ENCODE measurements at places on chromosomes 6 and 20. TPM values are rescaled to one million over a fixed set of nuclear protein-coding genes. Genes with fewer than 3 reads are reported as not detected.
A peak's percentile ranks its signal among the peaks of the same experiment; 100 is the strongest.

- no peak for DNase-seq
- H3K36me3 ChIP-seq = no peaks in the 10 kb centered on the region
- H3K4me3 ChIP-seq = no peak overlapping the region
- H3K4me1 ChIP-seq = no peaks in the 10 kb centered on the region
- no peak overlapping the region for H3K27ac ChIP-seq
- H3K27me3 ChIP-seq = peaks cover 2% of the 10 kb centered on the region
These were observed 18.8 kb downstream of the RIPOR3 start for GRCh38 chr20:50672400-50673145.

CST2 gene
- not detected for total RNA-seq

PLCB4 gene
- not detected for total RNA-seq

ATRN gene
- total RNA-seq = 11.5 TPM

- peaks cover 37% of the 10 kb centered on the region for H3K27me3 ChIP-seq
- H3K4me1 ChIP-seq = peaks cover 8% of the 10 kb centered on the region
- H3K27ac ChIP-seq = no peak overlapping the region
- no peaks in the 10 kb centered on the region for H3K36me3 ChIP-seq
- H3K4me3 ChIP-seq = peak overlapping the region; percentile 56
These were observed 8.8 kb downstream of the DUSP15 start for GRCh38 chr20:31861385-31862156.

VSTM2L gene
- total RNA-seq = 0.23 TPM

DUSP15 gene
- not detected for total RNA-seq

GRCh38 chr6:32436186-32436585 is 3.5 kb upstream of the HLA-DRA start:
- no peak overlapping the region for H3K27ac ChIP-seq
- H3K4me3 ChIP-seq = no peak overlapping the region
- H3K27me3 ChIP-seq = peaks cover 31% of the 10 kb centered on the region
- no peak for DNase-seq
- H3K4me1 ChIP-seq = peaks cover 17% of the 10 kb centered on the region

PROCR gene
- 0.64 TPM for total RNA-seq

DNA sequence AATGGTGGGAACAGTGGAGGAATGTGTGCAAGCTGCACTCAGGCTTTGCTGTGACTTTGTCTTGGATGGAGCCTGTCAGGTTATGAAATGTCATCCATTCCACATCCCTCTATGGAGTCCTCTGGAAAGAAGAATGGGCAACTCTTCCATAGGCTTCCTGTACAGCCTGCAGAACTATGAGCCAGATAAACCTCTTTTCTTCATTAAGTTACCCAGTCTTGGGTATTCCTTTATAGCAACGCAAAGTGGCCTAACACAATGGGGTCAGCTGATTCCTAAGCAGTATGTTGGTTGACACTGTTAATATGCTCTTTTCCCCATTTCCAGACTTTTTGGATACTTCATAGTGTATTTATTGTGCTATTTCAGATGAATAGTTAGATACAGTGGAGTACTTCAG is 75.8 kb upstream of the IYD start:
- H3K27me3 ChIP-seq = peaks cover 9% of the 10 kb centered on the region
- no peak overlapping the region for H3K4me3 ChIP-seq
- no peaks in the 10 kb centered on the region for H3K4me1 ChIP-seq
- no peak for DNase-seq
- peaks cover 2% of the 10 kb centered on the region for H3K36me3 ChIP-seq

DNA sequence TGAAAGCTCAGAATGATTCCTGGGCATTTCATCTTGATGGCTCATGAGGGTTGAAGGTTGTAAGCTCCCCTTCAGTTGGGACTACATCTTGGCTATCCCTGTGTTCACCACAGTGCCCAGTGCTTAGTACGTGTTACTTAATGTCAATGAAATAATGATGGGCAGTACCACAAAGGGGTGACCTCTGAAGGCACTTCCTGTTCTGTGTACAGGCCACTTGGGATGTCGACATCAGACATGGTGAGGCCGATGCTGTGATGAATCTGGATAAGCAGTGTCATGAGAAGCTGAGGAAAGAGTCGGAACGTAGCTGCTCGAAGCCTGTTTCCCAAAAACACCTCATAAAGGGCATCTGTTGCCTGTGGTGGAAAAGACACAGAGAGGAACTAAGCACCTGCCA is 27.6 kb upstream of the RBL1 start:
- H3K4me3 ChIP-seq = no peak overlapping the region
- no peaks in the 10 kb centered on the region for H3K4me1 ChIP-seq
- H3K27ac ChIP-seq = no peak overlapping the region
- peaks cover 3% of the 10 kb centered on the region for H3K27me3 ChIP-seq
- H3K36me3 ChIP-seq = no peaks in the 10 kb centered on the region
- no peak for DNase-seq

GPRC6A gene
- not detected for total RNA-seq

MRPS10 gene
- 40.4 TPM for total RNA-seq

GRCh38 chr6:136608991-136609390 is 58.8 kb upstream of the MAP7 start:
- peaks cover 30% of the 10 kb centered on the region for H3K36me3 ChIP-seq
- DNase-seq = no peak
- peaks cover 15% of the 10 kb centered on the region for H3K4me1 ChIP-seq

SYNDIG1 gene
- total RNA-seq = not detected

GRCh38 chr6:72933233-72933632 is 292.1 kb downstream of the KHDC1L start:
- no peaks in the 10 kb centered on the region for H3K36me3 ChIP-seq
- no peak overlapping the region for H3K4me3 ChIP-seq
- no peaks in the 10 kb centered on the region for H3K27me3 ChIP-seq
- H3K27ac ChIP-seq = no peak overlapping the region
- no peaks in the 10 kb centered on the region for H3K4me1 ChIP-seq

DNA sequence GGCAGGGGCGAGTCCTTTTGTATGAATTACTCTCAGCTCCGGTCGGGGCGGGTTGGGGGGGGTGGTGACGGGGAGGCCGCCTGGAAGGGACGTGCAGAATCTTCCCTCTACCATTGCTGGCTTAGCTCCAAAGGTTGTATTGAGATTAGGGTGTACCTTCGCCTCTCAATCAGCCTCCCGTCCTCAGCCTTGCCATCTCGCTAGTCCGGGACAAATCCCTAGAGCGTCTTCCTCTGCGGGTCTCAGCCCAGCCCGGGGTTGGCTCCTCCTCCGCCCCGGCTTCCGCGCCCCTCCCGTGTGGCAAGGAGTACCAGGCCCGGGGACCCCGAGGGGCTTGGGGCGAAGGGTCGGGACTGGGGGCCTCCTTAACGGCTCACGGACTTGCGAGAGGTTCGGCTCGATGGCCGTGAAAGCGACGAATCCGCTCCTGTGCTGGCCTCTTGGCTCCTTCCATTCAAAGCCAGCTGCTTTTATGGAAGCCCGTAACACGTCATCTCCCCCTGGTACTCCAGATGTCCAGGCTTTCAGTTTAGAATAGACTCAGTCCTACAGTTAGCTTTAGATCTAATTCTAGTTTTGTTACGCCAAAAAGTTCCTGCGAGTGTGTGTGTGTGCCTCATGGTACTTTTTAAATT is 636 bp upstream of the EEF1A1 start:
- peak; percentile 74 for DNase-seq
- H3K36me3 ChIP-seq = peaks cover 50% of the 10 kb centered on the region
- H3K4me1 ChIP-seq = peaks cover 27% of the 10 kb centered on the region

- H3K27ac ChIP-seq = no peak overlapping the region
- DNase-seq = no peak
- no peak overlapping the region for H3K4me3 ChIP-seq
- H3K27me3 ChIP-seq = no peaks in the 10 kb centered on the region
- no peaks in the 10 kb centered on the region for H3K4me1 ChIP-seq
These were observed 148.0 kb downstream of the EPM2A start for GRCh38 chr6:145587334-145587733.

DNA sequence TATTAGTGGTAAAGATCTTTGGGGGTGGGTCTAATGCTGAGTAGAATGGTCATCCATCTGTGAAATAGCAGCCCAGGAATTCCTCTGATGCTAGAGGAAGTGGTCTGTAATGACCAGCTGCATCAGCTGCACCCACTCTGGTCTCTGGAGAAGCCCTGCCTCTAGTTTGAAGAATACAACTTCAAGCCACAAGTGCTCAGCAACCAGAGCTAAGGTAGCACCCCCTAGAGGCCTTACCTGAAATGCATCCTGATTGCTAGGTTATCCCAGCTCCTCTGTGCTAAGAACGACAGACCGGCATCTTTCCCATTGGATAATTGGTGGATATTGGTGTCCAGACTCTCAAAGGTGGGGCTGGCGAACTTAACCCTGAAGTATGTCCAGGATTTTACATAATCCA is 58.2 kb downstream of the DNAH8 start:
- no peak overlapping the region for H3K4me3 ChIP-seq
- no peak overlapping the region for H3K27ac ChIP-seq
- peaks cover 4% of the 10 kb centered on the region for H3K4me1 ChIP-seq

ENPP1 gene
- total RNA-seq = 34.8 TPM

GRCh38 chr6:135212020-135212806 is 31.1 kb downstream of the MYB start:
- DNase-seq = no peak
- H3K36me3 ChIP-seq = peaks cover 81% of the 10 kb centered on the region
- peak overlapping the region; percentile 38 for H3K4me3 ChIP-seq
- H3K4me1 ChIP-seq = peaks cover 51% of the 10 kb centered on the region
- H3K27ac ChIP-seq = peak overlapping the region; percentile 88

- no peak for DNase-seq
- H3K4me3 ChIP-seq = no peak overlapping the region
- no peaks in the 10 kb centered on the region for H3K36me3 ChIP-seq
- no peak overlapping the region for H3K27ac ChIP-seq
- H3K27me3 ChIP-seq = no peaks in the 10 kb centered on the region
These were observed 1157.7 kb upstream of the MAP3K7 start for GRCh38 chr6:91744566-91744965.

- H3K27me3 ChIP-seq = no peaks in the 10 kb centered on the region
- DNase-seq = no peak
- H3K4me3 ChIP-seq = no peak overlapping the region
- peaks cover 9% of the 10 kb centered on the region for H3K36me3 ChIP-seq
- no peak overlapping the region for H3K27ac ChIP-seq
These were observed 2.1 kb downstream of the APOBEC2 start for GRCh38 chr6:41055149-41055548.

GRCh38 chr6:34514593-34515472 is 41.3 kb downstream of the SPDEF start:
- H3K4me3 ChIP-seq = no peak overlapping the region
- no peak overlapping the region for H3K27ac ChIP-seq
- no peaks in the 10 kb centered on the region for H3K4me1 ChIP-seq
- peaks cover 6% of the 10 kb centered on the region for H3K27me3 ChIP-seq

DNA sequence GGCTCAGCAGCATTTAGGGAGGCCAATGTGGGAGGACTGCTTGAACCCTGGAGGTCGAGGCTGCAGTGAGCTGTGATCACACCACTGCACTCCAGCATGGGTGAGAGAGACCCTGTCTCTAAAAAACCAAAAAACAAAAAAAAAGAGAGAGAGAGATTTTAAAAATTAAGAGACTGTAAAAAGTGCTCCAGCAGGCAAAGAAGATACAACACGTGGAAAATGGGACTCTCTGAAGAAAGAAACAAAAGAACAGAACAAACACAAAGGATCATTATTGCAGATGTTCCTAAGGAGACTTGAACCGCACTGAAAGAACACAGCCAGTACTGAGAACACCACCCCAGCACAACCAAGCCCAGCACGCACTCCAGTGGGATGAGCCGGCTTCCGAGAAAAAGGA is 74.2 kb downstream of the TAF4 start:
- peaks cover 93% of the 10 kb centered on the region for H3K36me3 ChIP-seq
- H3K4me1 ChIP-seq = no peaks in the 10 kb centered on the region
- no peak overlapping the region for H3K4me3 ChIP-seq
- H3K27me3 ChIP-seq = no peaks in the 10 kb centered on the region
- H3K27ac ChIP-seq = no peak overlapping the region

DNA sequence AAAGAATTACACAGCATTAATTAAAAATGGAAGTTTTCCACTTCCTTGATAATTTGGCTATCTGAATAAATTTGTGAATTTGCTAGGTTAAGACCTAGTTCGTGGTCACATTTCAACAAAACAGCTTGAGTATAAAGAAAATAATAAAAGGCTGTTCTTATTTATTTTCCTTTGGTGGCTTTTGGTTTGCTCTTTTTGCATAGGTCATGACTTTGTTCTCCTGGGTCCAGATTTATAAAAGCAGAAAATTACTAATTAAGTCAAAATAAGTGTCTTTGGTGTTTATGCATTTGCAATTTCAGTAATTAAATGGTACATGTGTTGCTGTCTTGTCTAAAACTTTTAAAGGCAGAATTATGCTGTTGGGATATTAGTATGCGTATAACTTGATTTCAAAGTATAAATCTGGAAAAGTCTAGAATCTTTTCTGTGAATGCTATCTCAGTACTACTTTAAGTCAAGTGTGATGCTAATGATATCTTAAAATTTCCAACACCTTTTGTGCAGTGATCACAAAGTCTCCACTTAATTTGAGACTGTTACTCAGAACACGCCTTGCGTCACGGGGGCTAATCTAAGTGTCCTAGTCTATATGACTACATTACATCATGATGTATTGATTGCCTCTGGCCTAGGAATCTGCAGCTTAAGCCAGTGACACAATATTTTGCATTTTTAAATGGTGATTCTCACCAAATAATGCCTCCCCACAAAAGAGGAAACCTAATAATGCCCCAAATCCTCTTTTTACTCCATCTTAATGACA is 41.0 kb downstream of the GNAS start:
- peak overlapping the region; percentile 89 for H3K4me3 ChIP-seq
- H3K36me3 ChIP-seq = peaks cover 56% of the 10 kb centered on the region
- H3K27ac ChIP-seq = peak overlapping the region; percentile 94
- no peak for DNase-seq

TNF gene
- 94.4 TPM for total RNA-seq

DNA sequence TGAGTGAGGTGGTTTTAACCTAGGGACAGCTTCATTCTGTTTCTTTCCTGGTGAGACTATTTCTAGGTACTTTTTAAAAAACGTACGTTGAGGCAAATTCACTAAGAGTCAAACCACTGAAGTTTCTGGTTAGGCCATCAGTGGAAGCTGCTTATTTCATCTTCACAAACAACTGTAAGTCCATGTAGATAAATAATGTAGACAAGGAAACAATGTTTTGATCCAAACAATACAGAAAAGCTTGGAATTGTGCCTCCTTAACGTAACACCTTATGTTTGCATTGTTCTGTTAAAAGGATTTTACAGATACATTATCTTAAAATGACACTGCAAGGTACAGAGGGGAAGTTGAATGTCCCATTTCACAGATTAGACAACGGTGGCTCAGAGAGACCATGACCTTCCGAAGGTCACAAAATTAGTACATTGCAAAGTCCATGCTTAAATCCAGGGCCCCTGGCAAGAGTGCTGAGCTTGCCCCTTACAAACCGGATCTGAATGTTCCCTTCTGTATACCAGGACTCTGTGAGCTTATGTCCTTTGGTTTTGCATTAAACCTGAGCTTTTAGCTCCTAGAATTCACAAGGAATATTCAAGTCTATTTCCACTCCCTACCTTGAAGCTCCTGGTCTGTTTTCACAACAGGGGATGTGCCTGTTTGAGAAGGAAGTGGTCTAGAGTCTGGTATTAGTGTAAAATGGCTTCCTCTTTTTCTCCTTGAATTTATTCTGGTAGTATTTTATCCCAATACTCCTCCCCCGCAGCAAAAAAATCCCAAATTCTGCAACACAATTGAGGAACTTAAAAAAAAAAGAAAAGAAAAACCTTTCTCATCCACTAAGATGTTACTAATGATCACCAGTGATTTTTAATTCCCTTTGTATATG is 28.9 kb upstream of the ZNF217 start:
- peaks cover 37% of the 10 kb centered on the region for H3K4me1 ChIP-seq
- peak overlapping the region; percentile 95 for H3K27ac ChIP-seq
- H3K27me3 ChIP-seq = no peaks in the 10 kb centered on the region
